CD4-positive, alpha-beta T cell treated with Interleukin-17A for 1 hour (primary cell): ENCODE measurements at places on chromosomes 1 and 21.
A peak's percentile ranks its signal among the peaks of the same experiment; 100 is the strongest.

- no peak for DNase-seq
Measured at GRCh38 chr1:3543076-3544039, 68.0 kb downstream of the MEGF6 start.

DNA sequence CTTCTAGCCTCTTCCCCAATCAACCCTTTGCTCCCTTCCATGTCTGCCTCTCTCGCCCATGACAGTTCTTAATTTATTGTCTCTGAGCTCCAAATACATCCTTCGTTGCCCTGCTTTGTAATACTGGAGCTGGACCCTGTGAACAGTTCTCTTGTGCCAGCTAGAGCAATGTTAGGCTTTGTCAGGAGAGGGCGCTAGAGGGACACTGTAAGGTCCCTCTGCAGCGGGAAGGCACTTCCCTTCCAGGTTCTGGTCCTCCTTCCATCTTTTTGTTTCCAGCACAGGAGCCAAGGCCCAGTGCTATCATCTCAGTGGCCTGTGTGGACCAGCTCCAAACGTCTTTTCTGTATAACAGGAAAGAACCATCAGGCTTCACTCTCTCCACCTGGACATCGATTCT, 95.9 kb downstream of the PTPRU start:
- no peak for DNase-seq

GRCh38 chr1:63087966-63088365, 234.4 kb upstream of the FOXD3 start:
- DNase-seq = no peak

DNA sequence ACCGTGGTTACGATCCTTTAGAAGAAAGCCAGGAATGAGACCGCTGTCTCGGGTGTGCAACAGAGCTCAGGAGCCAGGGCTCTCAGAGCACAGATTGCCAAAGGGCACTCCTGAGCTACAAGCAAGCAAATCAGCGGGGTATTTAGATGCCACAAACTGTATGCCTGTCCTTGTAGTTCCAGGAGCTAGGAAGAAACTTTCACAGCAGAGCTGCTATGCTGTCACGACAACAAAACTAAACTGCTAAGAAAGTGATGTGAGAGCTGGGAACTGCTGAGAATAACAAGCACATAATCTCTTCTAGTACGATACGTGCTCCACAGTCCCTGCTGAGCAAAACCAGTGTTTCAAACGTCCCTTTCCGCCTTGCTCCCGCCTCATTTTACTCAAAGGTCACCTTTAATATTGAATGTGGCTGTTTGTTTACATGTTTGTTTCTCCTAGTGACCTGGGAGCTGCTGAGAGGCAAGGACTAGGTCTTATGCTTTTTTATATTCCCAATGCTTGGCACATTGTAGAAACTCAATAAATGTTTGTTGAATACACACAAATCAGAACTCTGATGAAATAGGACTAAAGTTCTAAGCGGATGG, 14.7 kb downstream of the GREM2 start:
- DNase-seq = no peak

GRCh38 chr1:29828526-29829447, 592.5 kb downstream of the PTPRU start:
- DNase-seq = no peak

- no peak for DNase-seq
Measured at GRCh38 chr1:31674626-31675025, 29.2 kb downstream of the COL16A1 start.

DNA sequence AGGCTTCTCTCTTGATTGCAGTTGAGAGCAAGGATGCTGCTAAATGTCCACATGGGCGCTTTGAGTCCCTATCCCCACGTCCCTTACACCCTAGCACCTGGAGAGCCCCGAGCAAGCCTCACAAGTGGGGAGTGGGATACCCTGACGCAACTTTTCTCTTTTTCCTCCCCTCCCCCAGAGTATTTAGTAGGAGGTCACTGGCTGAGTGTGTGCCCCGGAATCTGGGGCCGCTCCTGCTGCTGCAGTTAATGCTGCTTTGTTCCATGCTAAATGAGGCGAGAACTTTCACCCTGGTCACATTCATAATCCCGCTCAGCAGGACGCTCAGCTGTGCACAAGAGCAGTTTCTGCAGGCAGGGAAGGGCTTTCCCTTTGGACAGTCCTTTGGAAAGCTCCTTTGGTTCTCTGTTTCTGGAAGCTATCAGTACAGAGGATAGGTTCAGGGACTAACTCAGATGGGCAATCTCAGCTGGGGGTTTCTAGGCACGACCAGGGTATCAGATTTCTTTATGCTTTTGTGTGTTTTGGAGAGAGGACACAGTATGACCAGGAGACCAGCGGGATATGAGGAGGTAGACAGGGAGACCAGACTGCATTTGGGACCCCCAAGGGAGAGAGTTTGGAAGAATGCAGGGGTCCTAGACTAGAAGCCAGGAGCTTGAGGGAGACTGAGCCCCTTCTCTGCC, 75.9 kb downstream of the NOS1AP start:
- DNase-seq = no peak

DNA sequence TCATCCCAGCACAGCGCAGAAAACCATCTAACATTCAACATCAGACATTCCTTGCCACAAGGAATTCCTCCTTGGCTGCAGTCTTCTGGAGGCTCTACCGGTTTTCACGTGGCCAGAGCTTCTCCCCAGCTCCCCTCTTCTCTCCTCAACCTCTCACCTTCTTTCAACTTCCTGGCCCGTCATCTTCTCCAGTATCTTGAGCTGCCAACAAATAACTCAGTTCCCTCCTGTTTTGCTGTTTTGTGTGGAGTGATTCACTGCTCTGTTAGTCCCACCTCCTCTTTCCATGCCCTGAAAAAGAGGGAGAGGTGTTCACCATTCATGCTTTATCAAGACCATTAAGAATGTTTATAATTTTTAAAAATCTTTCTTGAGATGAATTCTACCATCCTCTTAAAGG, 32.6 kb downstream of the PIGM start:
- no peak for DNase-seq

- DNase-seq = no peak
Measured at GRCh38 chr1:207956986-207957385, 46.1 kb upstream of the CD34 start.

- no peak for DNase-seq
Measured at GRCh38 chr1:245673881-245674414, 519.2 kb downstream of the KIF26B start.

GRCh38 chr21:16116798-16117197, 387.0 kb downstream of the USP25 start:
- DNase-seq = no peak

GRCh38 chr1:94335447-94335846, 82.7 kb upstream of the ABCD3 start:
- no peak for DNase-seq

GRCh38 chr1:102365071-102365470, 368.3 kb upstream of the OLFM3 start:
- DNase-seq = no peak

- no peak for DNase-seq
Measured at GRCh38 chr1:240652549-240652948, 40.6 kb upstream of the GREM2 start.

GRCh38 chr1:59044535-59045121, 252.3 kb upstream of the FGGY start:
- peak; percentile 20 for DNase-seq

DNA sequence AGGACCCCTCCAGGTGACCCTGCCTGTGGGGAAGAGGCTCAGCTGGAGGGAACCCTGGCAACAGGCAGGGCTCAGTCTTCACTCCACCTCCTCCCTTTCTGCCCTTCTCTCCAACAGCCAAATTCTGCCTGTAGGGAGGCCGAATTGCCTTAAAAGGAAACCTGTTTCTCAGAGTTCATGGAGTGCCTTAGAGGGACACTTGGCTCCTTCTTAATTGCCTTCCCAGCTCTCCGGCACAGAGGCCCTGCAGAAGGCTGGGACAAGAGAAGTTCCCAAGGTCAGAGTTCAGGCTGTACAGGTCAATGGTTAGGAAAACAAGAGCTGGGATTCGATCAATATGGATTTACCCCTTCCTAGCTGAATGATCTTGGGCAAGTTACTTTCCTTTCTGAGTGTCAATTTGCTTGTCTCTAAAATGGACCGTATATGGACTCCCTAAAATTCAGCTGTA, 6.2 kb downstream of the CSRP1 start:
- DNase-seq = no peak

- no peak for DNase-seq
Measured at GRCh38 chr1:244409701-244410100, 42.0 kb downstream of the ADSS2 start.

DNA sequence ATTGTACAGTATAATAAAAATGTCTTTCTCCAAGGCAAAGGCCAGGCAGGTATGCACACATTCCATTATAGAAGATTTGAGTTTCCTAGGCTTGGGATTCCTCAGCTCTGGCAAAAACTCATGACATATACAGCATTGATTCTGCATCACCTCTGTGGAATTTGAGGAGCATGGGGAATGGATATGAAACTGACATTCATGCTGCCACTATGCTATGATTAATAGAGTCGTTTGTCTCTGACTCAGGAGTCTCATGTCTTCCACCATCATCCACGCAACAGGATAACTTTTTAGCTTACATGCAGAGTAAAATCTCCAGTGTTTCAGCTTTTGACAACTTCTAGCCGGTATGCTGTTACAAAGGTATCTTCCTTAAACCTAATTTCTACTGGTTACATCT, 49.8 kb upstream of the ADORA3 start:
- DNase-seq = no peak

DNA sequence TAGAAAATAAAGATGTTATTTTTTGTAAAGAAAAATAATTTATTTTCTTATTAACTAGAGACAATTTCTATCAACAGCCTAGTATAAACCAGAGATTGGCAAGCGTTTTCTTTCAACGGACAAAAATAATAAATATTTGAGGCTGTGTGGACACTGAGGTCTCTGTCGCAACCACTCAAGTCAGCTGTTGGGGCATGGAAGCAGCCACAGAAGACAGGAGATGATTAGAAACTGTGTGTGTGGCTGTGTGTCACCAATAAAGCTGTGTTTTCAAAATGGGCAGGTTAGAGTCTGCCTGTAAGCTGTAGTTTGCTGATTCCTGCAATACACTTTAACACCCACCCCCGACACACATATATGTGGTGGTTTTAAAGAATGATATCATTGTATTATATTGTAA, 200.6 kb upstream of the HMCN1 start:
- no peak for DNase-seq

GRCh38 chr1:5477716-5478115, 514.5 kb downstream of the NPHP4 start:
- no peak for DNase-seq

DNA sequence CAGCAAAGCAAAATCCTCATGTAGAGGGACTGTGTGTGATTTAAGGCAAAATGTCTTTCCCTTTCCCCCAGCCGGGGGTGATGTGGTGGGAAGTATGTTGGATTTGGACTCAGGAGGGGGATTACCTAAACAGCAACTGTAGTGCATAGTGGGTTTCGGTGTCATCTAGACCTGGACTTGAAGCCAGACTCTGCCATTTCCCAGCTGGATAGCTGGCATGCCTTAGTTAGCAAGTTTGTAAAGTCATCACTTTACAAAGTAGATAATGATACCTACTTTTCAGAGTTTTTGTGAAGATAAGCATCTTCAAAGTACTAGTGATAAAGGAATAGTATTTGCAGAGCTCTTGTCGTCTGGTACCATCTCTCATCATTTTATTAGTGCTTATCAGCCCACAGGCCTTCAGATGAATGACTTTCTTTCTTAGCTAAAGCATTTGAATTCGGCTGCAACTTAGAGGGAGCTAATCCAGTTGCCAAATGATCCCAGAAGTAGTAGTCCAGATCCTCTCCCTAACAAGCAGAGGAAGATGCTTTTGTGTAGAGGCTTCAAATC, 56.2 kb upstream of the ROR1 start:
- no peak for DNase-seq

DNA sequence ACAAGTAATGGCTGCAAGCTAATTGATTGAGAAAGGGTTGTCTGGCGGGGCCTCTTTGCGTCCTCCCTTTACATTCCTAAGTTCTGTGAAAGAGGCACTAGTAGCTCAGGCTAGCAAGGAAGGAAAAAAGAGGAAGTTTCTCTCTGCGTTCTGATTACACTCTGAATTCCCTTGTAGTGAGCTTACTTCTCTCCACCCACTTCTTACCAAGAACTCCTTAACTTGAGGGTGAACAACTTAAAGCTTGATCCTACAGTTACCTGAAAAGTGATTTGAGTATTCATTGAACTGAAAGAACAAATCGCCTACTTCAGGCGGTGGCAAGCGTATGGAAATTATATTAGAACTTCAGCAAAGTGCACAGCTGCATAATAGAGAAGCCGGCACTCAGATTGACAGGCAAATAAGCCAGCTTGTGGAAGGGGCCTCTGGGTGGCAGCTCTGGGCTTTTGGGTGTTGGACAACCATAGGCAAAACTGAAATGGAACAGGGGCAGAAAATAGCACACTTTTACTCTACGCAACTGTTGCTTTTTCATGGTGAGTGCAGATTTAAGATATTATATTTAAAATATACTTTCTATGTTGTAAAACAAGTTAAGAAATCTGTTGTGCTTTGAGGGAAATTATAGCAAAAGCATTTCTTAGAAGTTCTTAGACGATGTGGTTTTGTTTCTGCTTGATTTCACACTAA, 464.5 kb downstream of the USP25 start:
- DNase-seq = no peak

GRCh38 chr1:42454403-42454802, 1.4 kb downstream of the ZMYND12 start:
- no peak for DNase-seq

DNA sequence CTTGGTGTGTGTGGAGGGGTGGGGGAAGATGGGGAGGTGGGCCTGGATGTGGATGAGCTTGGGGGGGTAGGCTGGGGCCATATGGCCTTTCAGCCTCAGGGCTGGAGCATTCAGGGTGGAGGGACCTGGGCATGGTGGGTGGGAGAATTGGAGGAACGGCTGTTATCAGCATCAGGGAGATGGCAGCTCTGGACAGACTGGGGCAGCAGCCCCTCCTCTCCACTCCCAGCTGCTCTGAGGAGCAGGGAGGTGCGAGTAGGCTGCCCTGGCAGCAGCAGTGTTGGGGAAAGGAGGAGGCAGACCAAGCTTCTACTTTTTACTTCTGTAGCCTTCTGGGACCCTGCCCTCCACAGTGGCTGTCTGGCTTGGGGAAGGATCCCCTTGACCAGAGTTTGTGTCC, 10.2 kb downstream of the PPFIA4 start:
- no peak for DNase-seq

DNA sequence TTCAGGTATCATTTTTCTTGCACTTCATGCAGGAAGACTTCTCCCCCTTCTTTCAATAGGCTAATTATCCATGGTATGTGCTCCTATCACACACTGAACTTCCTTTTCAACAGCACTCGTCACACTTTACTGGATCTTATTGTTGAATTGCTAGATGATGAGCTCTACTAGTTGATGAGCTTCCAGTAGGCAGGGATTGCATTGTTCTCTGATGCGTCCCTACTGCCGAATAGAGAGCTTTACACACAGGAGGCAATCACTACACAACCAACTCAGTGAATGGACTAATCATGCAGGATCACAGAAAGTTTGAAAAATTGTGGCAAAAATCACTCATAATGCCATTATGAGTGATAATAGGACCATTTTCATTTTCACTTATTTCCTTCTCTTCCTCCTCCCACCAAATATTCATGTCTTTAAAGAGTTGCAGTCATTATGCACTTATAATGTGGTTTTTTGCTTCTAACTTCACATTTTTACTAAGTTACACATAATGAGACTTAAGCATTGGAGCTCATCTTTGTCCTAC, 128.1 kb upstream of the ZNF648 start:
- no peak for DNase-seq
